Foreskin keratinocyte (primary cell): ENCODE measurements at places on chromosomes 7 and 10. TPM values are rescaled to one million over a fixed set of nuclear protein-coding genes. Genes with fewer than 3 reads are reported as not detected.

Gene COL1A2
- total RNA-seq = 0.60 and 1.8 TPM in 2 replicates

GRCh38 chr7:142796501-142797390 is 26.0 kb downstream of the PRSS2 start:
- DNase-seq = no peak

Gene CLRN3
- total RNA-seq = not detected in 2 replicates

GRCh38 chr7:79893991-79894390 is 240.6 kb upstream of the GNAI1 start:
- DNase-seq = no peak

GRCh38 chr10:97830064-97830463 is 19.6 kb upstream of the GOLGA7B start:
- DNase-seq = no peak

- DNase-seq = no peak
Observed at GRCh38 chr10:129756912-129757901, 206.9 kb downstream of the EBF3 start.

Gene SPOCK2
- total RNA-seq = 0.14 and 0.27 TPM in 2 replicates

DNA sequence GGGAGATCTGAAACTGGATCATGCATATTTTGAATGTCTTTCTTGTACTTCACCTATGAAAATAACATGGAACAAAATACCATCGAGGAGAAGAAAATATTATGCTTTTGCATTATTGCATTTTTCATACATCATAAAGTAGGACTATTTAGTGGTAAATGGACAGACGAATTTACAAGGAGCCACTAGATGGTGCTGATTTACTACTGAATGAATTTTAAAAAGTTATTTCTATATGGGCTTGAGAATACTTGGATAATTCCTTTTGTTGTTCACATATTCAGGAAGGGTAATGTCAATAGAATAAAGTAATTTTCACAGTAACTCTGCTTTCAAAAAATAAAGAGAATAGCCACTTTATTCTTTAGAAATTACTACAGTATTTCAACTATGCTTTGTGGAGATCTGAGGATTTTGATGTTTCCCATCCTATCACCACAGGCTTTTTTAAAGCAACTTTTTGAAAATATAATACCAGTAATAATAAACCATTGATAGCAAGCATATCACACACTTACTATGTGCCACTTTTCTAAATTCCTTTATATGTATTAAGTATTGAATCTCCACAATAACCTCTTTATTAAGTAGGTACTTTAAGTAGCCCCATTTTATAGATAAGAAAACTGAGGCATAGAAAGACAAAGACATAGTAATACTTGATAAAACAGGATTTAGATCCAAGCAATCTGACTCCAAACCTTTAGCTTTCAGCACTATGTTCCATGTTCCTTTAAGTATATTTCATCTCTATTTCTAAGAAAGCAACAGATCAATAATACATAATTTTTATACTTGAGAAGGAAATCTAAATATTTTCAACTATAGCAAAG is 38.6 kb downstream of the NEBL start:
- peak; percentile 28 for DNase-seq

Gene TMEM229A
- not detected in 2 replicates for total RNA-seq

- DNase-seq = peak; percentile 44
Observed at GRCh38 chr10:12221323-12222298, 25.6 kb downstream of the CDC123 start.

DNA sequence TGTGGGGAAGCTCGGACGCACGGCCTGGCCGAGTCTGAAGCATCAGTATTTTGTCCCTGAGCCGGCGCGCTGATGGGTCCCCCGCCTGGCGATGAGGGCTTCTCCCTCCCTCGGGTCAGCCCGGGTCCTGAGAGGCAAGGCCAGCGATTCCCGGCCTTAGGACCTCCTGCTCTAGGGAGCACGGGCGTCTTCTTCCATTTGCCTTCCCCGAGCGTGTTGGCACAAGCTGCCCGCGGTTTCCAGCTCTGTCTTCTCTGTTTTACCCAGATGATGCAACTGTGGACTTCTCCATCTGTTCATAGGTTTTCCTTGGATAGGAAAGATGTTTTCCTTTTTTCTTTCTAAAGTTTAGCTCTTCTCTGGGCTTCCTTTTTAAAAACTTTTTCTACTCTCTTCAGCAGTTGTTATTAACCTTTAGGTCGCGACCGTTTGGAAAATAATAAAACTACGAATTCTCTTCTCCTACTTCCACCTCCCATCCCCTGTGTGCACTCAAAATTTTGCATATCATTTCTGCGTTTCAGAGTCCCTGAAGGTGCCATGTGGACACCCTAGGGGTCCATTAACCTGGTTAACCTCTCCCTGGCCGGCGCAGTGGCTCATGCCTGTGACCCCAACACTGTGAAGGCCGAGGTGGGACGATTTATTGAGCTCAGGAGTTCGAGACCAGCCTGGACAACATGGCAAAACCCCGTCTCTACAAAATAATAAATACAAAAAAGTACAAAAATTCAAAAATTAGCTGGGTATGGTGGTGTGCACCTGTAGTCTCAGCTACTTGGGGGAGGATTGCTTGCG is 1.4 kb upstream of the SLC25A28 start:
- DNase-seq = peak; percentile 88

DNA sequence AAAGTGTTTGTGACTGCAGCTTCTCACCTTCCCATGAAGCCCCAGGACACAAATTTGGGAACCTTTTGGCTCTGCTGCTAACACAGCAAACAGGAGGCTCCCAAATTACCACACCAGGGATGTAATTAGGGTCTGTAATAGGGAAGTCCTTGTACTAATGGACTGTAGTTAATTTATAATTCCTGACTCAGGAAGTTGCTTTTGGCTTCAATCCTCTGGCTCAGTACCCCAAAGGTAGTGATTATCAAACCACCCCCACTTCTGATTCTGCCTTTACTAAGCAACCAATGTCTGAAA is 3.8 kb upstream of the MALSU1 start:
- no peak for DNase-seq

- DNase-seq = no peak
Observed at GRCh38 chr10:48880016-48880705, 59.5 kb downstream of the LRRC18 start.

Gene INMT
- total RNA-seq = not detected in 2 replicates

GRCh38 chr7:111168182-111168581 is 77.3 kb downstream of the LRRN3 start:
- no peak for DNase-seq

GRCh38 chr10:122363311-122363710 is 11.2 kb upstream of the PLEKHA1 start:
- DNase-seq = no peak

DNA sequence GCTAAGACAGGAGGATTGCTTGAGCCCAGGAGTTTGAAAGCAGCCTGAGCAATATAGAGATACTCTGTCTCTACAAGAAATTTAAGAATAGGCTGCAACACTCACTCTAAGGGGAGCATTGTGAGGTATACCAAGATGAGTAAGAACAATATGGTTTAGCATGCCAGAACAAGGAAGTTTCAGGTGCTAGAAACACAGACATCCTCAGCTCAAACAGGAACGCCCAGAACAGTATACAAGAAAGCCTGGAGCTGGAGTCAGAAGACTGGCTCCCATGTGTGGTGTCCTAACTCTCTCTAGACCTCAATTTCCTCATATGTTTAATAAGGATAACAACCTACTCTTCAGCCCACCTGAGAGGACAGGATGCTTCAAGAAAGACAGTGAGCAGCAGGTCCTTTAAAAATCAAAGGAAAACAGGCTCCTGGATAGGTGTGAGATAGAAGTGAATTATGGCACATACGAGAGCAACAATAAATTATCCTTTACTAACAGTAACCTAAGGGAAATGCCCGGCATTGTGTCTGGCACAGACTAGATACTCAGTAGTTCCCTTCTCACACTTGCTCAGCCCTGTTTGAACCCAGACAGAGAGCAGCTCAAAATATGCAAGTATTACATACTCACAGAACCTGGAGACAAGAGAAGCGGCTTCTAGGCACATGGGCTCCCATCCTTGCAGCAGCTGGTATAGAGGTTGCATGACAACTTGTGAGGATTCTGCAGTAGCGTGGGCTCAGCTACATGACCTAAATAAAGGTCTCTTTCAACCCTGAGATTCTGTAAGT is 45.4 kb downstream of the KAT6B start:
- DNase-seq = peak; percentile 76

Gene C10orf105
- total RNA-seq = not detected in 2 replicates

Gene CYP26C1
- not detected in 2 replicates for total RNA-seq

Gene TAS2R40
- not detected in 2 replicates for total RNA-seq

GRCh38 chr7:69002416-69002815 is 595.9 kb upstream of the AUTS2 start:
- no peak for DNase-seq

DNA sequence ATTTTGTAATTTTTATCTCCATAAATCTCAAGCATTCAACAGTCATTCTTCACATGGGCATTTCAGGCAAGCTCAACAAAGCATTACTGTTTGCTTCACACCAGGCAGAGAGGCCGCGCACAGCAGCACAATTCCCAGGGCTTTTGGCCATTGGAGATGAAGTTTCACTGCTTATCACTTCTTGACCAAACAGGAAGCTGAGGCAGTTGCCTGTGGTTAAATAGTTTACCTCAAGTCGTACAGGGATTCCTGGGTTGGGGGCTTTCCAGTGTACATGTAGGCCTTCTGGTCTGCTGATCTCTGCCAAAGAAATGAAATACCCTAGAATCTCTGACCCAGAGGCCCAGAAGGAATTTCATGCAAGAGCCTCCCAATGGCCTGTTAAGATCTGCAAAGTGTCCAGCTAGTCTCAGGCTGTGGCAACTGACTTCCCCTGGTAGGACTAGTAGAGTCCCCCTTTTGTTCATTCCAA is 11.2 kb upstream of the PRDX3 start:
- DNase-seq = no peak

GRCh38 chr7:50653981-50654425 is 88.8 kb upstream of the DDC start:
- no peak for DNase-seq

- DNase-seq = peak; percentile 99
Observed at GRCh38 chr10:69703766-69704630, 74.0 kb downstream of the FAM241B start.

DNA sequence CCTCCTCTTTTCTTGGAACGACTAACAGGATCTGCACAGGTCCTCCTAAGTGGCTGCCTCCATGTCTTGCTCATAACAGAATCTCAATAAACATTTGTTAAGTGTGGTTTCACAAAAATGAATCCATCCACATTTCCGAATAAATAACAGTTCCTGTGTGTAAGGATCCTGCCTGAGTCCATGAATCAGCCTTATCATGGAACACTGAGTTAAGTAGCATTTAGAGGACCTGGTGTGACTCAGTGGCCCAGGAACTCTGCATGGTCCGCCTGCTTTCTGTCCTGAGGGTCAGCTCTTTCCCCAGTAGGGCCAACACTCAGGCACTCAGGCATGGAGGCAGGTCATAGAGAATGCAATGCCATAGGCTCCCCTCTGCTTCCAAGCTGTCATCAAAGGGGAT is 15.8 kb upstream of the C10orf90 start:
- no peak for DNase-seq

DNA sequence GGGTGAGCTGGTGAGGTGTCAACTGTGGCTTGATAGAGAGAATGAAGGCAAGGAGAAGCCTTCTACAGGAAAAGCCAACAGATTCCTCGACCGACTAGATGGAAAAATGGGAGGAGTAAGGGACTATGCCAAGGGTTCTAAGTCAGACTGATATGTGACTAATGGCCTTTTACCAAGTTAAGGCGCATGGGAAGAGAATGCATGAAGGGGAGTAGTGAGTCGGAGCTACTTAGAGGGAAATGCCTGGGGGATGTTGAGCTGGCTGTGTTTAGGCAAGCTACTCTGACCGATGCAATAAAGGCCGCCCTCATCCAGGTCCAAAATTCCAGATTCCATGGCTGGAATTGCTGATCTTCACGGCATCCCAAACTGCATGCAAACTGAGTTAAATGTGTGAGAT is 48.2 kb downstream of the APBB1IP start:
- DNase-seq = peak; percentile 60

DNA sequence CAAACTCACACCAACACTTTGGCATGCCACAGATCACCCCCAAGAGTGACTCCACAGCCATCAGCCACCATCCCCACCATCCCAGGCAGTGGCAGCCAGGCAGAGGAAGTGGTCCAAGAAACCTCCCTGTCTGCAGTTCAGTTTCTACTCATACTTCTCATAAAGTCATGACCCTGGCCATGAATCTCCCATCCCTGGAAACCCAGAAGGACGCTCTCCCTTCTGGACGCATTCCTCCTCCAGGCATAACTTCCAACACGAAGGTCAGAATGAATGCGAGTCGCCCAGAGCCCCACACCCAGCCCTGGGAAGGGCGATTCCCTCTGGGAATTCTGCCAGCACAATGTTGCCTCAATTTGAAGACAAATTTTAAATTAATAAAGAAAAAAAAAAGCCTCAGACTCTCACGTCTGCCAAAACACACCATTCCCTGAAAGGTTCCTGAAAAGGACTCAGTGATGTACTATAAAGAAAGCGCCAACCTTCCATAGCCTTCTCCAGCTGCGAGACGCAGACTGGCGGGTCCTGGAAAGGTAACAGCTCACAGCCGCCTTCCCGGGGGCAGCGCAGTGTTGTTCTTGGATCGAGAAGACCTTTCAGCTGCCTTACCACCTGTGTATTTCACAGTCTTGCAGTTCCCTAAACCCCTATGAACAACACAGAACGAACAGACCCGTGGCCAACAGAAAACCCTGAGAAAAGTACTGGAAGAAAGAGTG is 307.6 kb downstream of the FRMD4A start:
- DNase-seq = no peak

GRCh38 chr7:1057416-1058291 is 13.3 kb downstream of the GPR146 start:
- no peak for DNase-seq

Gene DYNC1I1
- 0.10 and 0.21 TPM in 2 replicates for total RNA-seq

DNA sequence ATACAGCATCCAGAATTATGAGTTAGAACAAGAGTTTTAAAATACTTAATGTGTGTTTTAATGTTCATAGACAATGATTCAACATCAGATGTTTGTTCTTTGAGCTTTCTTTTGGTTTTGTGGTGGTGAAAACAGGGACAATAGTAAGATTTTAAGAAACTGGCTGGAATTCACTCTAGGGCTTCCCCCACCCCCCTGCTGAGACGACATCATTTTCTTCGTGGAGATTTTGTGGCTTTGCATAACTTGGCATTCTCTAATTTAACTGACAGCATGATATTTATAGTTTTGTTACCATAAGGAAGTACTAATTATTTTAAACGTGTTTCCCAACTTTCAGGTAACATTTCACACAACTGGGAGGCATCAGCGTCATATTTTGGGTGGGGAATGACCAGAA is 184.1 kb downstream of the BICC1 start:
- no peak for DNase-seq

Gene UNCX
- total RNA-seq = not detected in 2 replicates

DNA sequence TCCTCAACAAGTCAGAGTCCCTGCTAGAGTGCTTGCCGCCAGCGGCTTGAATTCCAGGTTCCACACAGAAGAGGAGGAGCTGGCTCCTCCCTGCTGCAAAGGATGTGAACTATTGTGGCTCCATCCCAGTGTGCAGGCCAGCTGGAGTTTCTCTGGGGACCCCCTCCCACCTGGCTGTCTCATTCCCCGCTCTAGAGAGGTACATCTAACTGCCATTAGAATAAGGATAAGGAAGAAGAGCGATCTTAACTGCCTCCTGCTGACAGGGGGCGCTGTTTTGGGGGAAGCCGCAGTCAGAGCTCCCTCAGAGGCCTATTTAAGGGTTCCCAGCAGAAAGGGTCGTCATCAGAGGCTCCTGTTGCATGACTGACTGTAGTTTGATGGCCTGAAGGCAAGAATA is 40.8 kb upstream of the HECW1 start:
- DNase-seq = peak; percentile 1
